Astrocyte (in vitro differentiated cells and primary cell): ENCODE measurements at places on chromosomes 12 and 14. TPM values are rescaled to one million over a fixed set of nuclear protein-coding genes. Genes with fewer than 3 reads are reported as not detected.

ERBB3 gene
- 2.6 and 3.8 TPM in 2 replicates for total RNA-seq

GPRC5D gene
- not detected in 2 replicates for total RNA-seq

NPAS3 gene
- 2.2 and 2.6 TPM in 2 replicates for total RNA-seq

RAB5B gene
- total RNA-seq, result 110 and 127 TPM in 2 replicates

ITPR2 gene
- 24.4 and 24.8 TPM in 2 replicates for total RNA-seq

MRPL51 gene
- total RNA-seq, result 192 and 202 TPM in 2 replicates

RERG gene
- total RNA-seq, result 0.14 TPM in 1 of 2 replicates, not detected in the other

HELB gene
- total RNA-seq, result 4.1 and 4.5 TPM in 2 replicates

GRCh38 chr14:81132468-81132867, 88.3 kb downstream of the GTF2A1 start:
- peaks cover 4% of the 10 kb centered on the region for H3K27me3 ChIP-seq
- H3K27ac ChIP-seq, result no peak overlapping the region
- no peak for DNase-seq

- no peak overlapping the region for H3K4me3 ChIP-seq
- DNase-seq, result peak; percentile 41
- no peaks in the 10 kb centered on the region for H3K27me3 ChIP-seq
- H3K27ac ChIP-seq, result no peak overlapping the region
- no peaks in the 10 kb centered on the region for H3K36me3 ChIP-seq
Observed at GRCh38 chr12:125092872-125093680, 27.8 kb downstream of the AACS start.

GRCh38 chr12:51822956-51823355, 25.6 kb downstream of the FIGNL2 start:
- H3K36me3 ChIP-seq, result no peaks in the 10 kb centered on the region
- no peak for DNase-seq
- no peaks in the 10 kb centered on the region for H3K27me3 ChIP-seq
- peaks cover 22% of the 10 kb centered on the region for H3K4me1 ChIP-seq

DNA sequence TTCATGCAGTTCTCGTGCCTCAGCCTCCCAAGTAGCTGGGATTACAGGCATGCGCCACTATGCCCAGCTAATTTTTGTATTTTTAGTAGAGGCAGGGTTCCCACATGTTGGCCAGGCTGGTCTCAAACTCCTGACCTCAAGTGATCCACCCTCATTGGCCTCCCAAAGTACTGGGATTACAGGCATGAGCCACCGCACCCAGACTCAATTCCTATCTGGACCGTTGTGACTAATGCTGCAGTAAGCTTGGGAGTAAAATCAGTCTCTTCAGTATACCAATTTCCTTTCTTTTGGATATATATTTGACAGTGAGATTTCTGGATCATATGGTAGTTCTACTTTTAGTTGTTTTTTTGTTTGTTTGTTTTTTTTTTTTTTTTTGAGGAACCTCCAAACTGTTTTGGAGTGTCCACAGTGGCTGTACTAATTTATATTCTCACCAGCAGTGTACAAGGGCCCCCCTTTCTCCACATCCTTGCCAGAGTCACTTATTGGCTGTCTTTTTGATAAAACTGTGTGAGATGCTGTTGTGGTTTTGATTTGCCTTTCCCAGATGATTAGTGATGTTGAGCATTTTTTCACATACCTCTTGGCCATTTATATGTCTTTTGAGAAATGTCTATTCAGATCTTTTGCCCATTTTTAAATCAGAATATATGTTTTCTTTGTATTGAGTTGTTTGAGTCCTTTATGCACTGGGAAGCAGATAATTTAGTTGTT, 37.3 kb upstream of the EVL start:
- H3K27me3 ChIP-seq, result no peaks in the 10 kb centered on the region
- no peak overlapping the region for H3K4me3 ChIP-seq
- peak; percentile 63 for DNase-seq
- H3K27ac ChIP-seq, result peak overlapping the region; percentile 94

GRCh38 chr12:17527021-17527420, 563.0 kb downstream of the RERGL start:
- no peak for DNase-seq
- H3K4me1 ChIP-seq, result no peaks in the 10 kb centered on the region
- no peak overlapping the region for H3K27ac ChIP-seq

DNA sequence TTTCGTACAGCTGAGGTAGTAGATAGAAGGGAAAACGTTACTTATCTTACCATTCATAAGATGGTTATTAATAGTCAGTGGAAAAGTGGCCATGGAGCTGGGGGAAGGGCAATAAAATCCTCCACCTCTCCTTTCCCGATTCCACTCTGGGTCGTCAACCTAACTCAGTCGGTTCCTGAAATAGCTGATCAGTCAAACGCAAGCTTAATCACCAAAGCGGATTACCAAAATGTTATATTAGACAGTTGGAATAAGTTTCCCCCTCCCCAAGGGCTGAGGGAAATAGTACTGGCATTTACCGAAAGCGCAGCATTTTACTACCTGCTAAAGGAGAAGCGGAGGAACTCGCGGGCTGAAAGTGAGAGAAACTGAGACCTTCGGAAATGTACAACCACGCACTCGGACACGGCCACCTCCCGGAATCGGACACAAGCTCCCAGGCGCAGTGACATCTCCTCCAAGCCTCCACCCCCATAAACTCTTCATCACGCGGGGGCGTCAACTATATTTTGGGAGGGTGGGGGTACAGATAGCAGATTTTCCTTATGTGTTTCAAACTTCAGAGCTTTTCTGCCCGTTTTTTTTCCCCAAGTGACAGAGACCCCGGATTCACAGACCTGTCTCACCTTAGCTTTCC, 1.2 kb downstream of the PPM1H start:
- peaks cover 10% of the 10 kb centered on the region for H3K27me3 ChIP-seq
- DNase-seq, result no peak
- H3K4me1 ChIP-seq, result peaks cover 14% of the 10 kb centered on the region

DNA sequence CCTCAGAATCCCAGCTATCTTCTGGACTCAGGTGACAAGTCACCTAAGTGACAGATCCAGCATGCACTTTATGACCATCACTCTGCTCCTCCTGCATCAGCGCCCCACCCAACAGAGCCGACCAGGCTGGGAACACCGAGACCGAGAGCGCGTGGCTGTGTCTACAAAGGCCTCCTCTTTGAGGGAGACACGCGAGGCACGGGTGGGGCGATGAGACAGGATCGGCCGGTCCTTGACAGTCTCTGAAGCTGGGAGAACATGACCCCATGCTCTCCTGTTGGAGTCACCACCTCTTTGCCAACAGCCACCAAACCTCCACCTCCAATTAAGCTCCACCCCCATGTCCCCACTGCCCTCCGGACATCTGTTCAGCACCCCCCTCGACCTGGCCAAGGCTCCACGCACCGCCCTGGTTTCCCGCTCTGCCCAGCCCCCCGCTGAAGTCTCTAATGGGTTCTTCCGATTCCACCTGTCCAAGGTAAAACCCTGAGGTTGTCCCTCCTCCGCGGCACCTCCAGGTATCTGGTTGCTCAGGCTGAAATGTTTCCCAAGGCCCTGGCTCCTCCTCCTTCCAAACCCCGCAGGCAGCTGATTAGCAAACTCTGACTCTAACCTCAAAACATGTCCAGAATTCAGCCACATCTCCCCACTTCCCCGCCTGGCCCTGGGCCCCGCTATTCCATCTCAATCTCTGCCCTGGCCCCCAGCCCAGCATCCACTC, 31.5 kb downstream of the HSP90AA1 start:
- peak; percentile 86 for DNase-seq
- H3K4me1 ChIP-seq, result peaks cover 14% of the 10 kb centered on the region
- no peaks in the 10 kb centered on the region for H3K27me3 ChIP-seq
- H3K27ac ChIP-seq, result peak overlapping the region; percentile 30
- H3K36me3 ChIP-seq, result peaks cover 32% of the 10 kb centered on the region

DNA sequence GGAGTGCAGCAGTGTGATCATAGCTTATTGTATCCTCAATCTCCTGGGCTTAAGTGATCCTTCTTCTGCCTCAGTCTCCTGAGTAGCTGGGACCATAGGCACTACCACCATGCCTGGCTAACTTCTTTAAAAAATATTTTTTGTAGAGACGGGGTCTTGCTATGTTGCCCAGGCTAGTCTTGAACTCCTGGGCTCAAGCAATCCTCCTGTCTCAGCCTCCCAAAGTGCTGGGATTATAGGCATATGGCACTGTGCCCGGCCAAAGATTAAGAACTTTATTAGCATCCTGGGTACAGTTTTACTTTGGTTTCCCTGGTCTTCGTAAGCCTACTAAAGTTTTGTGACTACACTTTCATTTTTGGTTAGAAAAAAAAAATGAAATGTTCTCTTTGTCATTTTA, 84.4 kb downstream of the ACADS start:
- H3K4me1 ChIP-seq, result no peaks in the 10 kb centered on the region
- no peak overlapping the region for H3K27ac ChIP-seq
- no peak overlapping the region for H3K4me3 ChIP-seq
- H3K36me3 ChIP-seq, result no peaks in the 10 kb centered on the region
- no peaks in the 10 kb centered on the region for H3K27me3 ChIP-seq

GRCh38 chr14:101790232-101790631, 28.7 kb downstream of the PPP2R5C start:
- no peak overlapping the region for H3K4me3 ChIP-seq
- no peaks in the 10 kb centered on the region for H3K27me3 ChIP-seq
- H3K27ac ChIP-seq, result no peak overlapping the region
- H3K4me1 ChIP-seq, result no peaks in the 10 kb centered on the region
- DNase-seq, result no peak

GRCh38 chr12:63018273-63018672, 83.3 kb upstream of the PPM1H start:
- no peaks in the 10 kb centered on the region for H3K36me3 ChIP-seq
- no peaks in the 10 kb centered on the region for H3K27me3 ChIP-seq
- no peaks in the 10 kb centered on the region for H3K4me1 ChIP-seq
- no peak for DNase-seq

DNA sequence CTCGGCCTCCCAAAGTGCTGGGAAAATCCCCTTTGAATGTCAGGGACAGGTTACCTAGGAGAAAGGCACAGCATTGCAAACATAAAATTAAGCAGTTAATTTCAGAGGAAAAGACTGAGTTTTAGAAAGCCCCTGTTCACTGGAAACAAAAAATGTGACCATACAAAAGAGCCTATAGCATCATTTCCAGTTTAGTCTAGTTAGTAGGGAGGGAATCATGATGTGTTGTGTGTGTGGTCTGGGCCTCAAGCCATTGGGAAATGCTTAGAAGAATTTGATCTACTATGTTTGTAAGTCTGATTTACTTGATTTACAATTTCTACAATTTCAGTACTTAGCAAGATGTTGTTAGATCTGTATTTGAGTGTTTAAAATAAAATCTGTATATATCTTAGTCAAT, 47.1 kb upstream of the RERG start:
- no peaks in the 10 kb centered on the region for H3K36me3 ChIP-seq
- H3K27ac ChIP-seq, result no peak overlapping the region
- no peak overlapping the region for H3K4me3 ChIP-seq
- no peaks in the 10 kb centered on the region for H3K4me1 ChIP-seq

- no peaks in the 10 kb centered on the region for H3K4me1 ChIP-seq
- no peaks in the 10 kb centered on the region for H3K36me3 ChIP-seq
- no peak overlapping the region for H3K4me3 ChIP-seq
- no peaks in the 10 kb centered on the region for H3K27me3 ChIP-seq
Observed at GRCh38 chr12:129676411-129676810, 227.4 kb downstream of the TMEM132D start.

DNA sequence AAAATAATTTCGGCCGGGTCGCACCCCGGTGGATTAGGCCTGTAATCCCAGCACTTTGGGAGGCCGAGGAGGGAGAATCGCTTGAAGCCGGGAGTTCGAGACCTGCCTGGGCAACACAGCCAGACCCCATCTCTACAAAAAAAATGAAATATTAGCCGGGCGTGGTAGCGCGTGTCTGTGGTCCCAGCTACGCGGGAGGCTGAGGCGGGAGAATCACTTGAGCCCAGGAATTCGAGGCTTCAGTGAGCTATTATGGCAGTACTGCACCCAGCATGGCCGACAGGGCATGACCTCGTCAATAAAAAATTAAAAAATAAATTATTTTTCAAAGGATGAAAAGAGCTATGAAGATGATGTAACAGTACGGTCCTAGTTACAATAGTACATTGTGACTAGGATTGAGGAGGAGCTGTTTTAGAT, 523 bp downstream of the GTF2H3 start:
- no peak for DNase-seq
- peak overlapping the region; percentile 96 for H3K4me3 ChIP-seq
- peaks cover 13% of the 10 kb centered on the region for H3K4me1 ChIP-seq
- H3K36me3 ChIP-seq, result peaks cover 18% of the 10 kb centered on the region

DNA sequence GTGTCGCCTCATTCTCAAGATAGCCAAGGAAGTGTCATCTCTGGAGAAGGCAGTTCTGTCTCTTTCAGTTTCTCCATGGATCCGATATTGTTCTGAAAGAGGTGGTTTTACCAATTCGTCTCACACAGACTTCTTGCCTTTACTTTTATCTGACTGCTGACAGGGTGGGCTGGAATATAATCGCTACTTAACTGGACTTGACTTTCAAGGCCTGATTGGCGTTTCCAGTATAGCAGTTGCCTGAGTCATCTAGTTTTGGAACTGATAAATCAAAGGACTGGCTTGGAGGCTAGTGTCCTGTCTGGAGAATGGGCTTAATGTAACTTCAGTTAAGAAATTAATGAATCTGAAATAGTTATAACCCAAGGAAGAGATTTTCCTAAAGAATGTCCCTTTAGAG, 21.6 kb downstream of the PRKCH start:
- H3K27me3 ChIP-seq, result no peaks in the 10 kb centered on the region
- no peak overlapping the region for H3K27ac ChIP-seq
- H3K4me1 ChIP-seq, result no peaks in the 10 kb centered on the region
- H3K4me3 ChIP-seq, result no peak overlapping the region
- no peaks in the 10 kb centered on the region for H3K36me3 ChIP-seq
- no peak for DNase-seq

GRCh38 chr12:10362828-10363657, 26.8 kb downstream of the KLRK1 start:
- no peaks in the 10 kb centered on the region for H3K27me3 ChIP-seq
- H3K4me1 ChIP-seq, result peaks cover 34% of the 10 kb centered on the region
- no peak overlapping the region for H3K4me3 ChIP-seq
- no peaks in the 10 kb centered on the region for H3K36me3 ChIP-seq

GRCh38 chr12:25929142-25929541, 29.3 kb upstream of the RASSF8 start:
- H3K36me3 ChIP-seq, result no peaks in the 10 kb centered on the region
- no peaks in the 10 kb centered on the region for H3K27me3 ChIP-seq
- H3K4me3 ChIP-seq, result no peak overlapping the region
- H3K27ac ChIP-seq, result no peak overlapping the region
- DNase-seq, result peak; percentile 14

- no peak overlapping the region for H3K4me3 ChIP-seq
- H3K36me3 ChIP-seq, result no peaks in the 10 kb centered on the region
- H3K4me1 ChIP-seq, result no peaks in the 10 kb centered on the region
- no peaks in the 10 kb centered on the region for H3K27me3 ChIP-seq
- H3K27ac ChIP-seq, result no peak overlapping the region
Observed at GRCh38 chr14:97709552-97709951, 912.4 kb downstream of the VRK1 start.

GRCh38 chr12:92234533-92234932, 88.9 kb upstream of the BTG1 start:
- H3K4me3 ChIP-seq, result no peak overlapping the region
- H3K4me1 ChIP-seq, result no peaks in the 10 kb centered on the region
- H3K27ac ChIP-seq, result no peak overlapping the region
- DNase-seq, result no peak
- no peaks in the 10 kb centered on the region for H3K27me3 ChIP-seq
